AG09309 (cell line): ENCODE measurements at places on chromosomes 5 and 9.
A peak's percentile ranks its signal among the peaks of the same experiment; 100 is the strongest.

DNA sequence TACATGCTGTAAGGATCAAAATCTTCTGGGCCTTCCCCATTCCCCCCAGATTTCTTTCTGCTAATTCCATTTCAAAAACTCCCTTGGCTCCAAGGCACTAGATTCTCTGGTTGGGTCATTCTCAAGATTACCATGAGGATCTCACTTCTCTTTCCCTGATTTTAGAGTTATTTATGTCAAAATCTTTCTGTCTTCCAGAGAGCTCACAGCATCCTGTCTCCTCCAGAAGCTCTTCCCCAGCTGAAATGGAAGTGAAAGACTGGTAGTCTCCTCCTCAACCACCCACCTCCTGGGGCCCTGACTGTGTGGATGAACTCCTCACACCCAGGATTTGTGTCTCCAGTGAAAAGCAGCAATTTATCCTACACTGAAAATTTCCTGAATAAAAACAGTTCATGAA lies 11.9 kb upstream of the ZNF366 start:
- no peak for DNase-seq

DNA sequence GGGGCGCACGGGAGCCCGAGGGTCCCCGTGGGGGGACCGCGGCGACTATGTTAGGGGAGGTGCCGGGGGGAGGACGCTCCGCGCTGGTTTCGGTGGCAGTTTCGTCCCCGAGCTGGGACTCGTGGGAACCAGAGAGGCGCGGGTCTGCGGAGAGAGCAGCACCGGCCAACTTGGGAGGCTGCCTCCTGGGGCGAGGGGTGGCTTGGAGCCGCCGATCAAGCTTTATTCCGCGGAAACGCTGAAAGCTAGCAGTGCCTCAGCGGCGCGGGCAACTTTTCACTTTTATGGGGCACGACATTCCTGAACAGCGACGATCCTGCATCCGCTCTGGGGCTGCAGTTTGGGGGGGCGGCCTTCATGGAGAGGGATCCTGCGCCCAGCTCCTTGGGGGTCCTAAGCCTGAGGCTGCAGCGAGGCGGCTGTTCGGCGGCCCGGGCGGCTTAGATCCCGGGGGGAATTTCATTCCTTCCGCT lies 369 bp downstream of the OCLN start:
- DNase-seq = no peak

- no peak for DNase-seq
Measured at GRCh38 chr5:135606431-135606830, 27.6 kb upstream of the CXCL14 start.

DNA sequence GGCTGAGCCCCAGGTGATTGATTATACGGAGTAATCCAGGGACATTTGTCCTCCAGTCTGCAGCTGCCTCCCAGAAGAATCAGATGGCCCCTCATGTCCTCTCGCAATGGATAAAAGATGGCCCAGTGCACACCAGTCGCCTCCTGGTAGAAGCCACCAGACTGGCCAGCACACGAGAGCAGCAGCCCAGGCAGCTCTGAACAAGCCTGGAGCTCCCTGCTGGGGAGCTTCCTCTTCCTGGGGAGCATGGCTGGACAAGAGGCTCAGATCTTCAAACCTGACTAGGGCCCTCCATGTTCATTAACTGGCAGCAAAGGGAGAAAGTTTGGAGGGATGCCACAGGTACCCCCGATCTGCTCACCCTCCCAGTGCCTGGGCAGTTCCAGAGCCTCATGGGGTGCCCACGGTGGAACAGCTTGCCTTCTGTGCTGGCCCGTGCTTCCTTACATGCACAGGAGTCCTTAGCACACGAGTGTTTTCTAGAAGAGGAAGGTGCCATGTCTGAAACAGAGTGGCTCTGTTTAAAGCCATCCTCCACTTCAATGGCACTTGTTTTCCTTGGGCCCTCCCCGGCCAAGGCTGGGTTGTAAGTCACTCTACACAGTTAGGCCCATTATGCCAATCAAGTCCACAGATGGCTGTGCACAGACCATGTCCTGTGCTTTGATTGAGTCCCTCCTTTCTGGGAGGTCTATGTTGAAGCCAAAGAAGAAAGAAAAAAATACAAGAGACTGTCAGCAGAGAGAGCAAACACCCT lies 75.6 kb downstream of the PRRT1B start:
- DNase-seq = no peak

DNA sequence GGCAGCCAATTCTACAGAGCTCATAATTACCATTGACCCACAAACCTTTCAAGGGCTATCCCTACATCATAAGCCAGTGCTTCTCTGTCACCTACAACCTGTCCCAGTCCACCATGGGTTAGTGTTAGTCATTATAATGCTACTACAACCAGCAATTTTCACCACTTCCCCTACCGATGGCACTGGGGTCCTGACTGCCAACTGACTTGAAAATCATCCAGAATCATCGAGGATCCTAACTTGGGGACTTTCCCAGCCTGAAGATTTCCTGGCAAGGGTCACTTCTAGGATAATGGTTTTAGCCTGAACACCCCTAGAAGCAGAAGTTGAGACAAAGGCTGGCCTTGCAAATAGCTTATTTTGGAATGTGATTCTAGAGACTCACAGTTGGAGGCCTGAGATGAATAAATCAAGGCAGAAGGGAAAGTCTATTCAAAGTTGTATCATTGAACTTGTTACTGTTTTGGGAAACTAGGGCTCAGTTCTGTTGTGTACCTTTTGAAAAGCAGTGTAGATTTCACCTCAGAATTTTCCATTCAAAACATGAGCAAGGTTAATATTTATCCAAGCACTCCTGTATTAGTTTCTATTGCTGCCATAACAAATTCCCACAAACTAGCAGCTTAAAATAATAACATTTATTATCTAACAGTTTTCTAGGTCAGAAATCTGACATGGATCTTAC lies 633.0 kb downstream of the LRRC70 start:
- DNase-seq = no peak

DNA sequence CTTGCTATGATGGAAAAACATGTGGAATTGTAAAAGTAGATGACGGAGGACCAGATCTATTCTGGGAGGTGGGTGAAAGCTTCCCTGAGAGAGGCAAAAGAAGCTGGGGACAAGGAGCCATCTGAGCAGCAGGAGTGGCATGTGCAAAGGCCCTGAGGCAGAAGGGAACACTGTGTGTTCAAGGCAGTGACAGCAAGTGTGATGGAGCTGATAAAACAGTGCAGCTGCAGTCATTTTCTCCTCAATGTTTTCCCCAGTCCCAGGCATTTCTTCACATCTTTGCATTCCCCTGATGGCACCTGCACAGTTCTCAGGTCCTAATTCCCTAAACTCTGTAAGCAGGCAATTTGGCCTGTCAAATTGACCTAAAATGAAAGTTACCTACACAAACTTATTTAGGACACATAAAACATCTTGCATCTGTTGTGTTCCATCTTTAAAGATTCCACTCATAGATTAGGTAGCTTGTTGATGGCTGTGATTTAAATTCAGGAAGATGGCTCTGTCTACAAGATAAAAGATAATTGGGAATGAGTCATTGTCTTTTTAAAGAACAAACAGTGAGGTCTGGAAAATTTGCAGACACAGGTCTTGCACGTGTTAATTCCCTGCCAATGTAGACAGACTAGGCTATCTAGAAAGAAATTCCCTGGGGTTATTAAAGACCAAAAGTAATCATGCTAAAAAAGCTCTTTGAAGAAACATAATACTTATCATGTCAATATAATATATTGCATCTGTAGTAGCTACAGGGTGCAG lies 289.6 kb upstream of the SGCD start:
- DNase-seq = no peak

DNA sequence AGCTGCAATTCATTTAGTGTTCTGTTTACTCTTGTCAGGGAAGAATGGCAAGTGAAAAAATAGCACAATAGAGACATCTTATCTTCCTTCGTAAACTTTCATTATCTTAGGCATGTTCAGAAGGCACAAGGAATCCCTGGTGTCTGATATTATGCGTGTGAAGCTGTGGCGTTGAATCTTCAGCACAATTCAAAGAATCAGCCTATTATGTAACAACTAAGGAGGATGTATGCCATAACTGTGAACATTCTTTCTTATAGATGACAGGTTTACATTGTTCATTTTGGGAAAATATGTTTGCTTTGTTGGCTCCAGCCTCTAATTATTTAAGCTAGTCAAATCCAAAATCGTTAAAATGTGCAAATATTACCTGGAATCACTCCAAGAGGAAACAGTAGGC lies 446.1 kb downstream of the ANXA1 start:
- no peak for DNase-seq

DNA sequence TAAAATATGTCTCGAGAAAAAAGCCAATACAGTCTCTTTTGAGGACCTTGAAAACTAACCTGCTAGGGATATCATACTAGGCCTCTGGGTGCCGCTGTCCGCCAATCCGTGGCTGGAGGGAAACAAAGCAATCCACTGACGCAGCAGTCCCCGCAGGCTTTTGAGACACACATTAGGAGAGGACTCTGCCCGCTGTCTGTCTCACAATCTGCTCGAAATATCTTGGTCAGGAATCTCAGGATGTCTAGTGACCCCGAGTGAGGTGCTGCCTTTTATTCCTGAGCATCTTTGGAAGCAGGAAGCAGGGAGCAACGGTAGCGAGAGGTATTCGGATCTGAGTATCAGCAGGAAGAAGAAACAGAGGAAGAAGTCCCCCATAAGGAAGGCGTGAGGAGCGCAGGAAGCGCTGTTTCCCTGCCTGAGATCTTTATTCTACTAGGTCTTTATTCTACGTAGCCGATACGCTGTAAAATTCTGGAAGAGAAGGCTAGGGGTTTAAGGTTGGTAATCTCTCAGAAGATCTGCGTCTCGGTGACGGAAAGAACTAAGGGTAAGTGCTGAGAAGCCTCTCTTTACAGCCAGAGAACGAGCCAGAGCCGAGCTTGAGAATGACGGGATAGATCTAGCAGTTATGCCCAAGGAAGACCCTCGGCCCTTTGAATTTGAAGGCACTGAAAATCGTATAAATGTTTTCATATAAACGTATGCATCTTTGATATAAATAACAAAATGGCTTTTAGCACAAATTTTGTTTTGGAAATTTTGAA lies 4.0 kb upstream of the PCDHGA1 start:
- peak; percentile 39 for DNase-seq

GRCh38 chr5:150589862-150590601 lies 50.4 kb upstream of the SYNPO start:
- DNase-seq = no peak

- peak; percentile 73 for DNase-seq
Measured at GRCh38 chr9:3863111-3863528, 337.3 kb upstream of the RFX3 start.

- DNase-seq = no peak
Measured at GRCh38 chr9:89625721-89626687, 21.2 kb downstream of the GADD45G start.

DNA sequence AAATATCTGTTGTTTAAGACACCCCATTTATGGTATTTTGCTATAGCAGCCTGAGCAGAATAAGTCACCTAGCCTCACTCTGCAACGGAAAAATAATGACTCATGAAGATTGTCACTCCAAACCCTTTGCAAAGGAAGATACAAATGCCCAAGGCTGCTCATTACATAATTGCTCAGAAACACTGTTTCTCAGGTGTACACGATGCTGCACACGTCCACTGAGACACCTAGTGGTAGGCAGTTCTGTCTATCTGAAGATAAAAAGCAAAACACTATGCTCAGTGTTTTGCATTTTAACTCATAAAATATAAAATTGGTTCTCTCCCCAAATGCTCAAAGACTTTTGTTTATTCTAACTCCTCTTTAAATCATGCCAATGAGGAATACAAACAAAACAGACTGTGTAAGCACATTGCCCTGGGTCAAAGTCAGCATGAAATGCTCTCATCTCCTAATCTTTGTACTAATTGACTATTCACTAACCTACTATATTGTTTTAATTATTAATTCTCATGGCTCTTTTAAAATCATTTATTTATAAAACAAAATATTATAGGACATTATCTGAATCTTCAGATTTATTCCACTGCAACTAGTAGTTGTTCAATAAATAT lies 7.7 kb upstream of the TSLP start:
- no peak for DNase-seq
